ENCODE measurements at places on chromosomes 11 and 22. TPM values are rescaled to one million over a fixed set of nuclear protein-coding genes. Genes with fewer than 3 reads are reported as not detected.

Gene SCGB2A2
- polyA plus RNA-seq, result not detected

Gene UCP2
- 2.5 TPM for polyA plus RNA-seq

DNA sequence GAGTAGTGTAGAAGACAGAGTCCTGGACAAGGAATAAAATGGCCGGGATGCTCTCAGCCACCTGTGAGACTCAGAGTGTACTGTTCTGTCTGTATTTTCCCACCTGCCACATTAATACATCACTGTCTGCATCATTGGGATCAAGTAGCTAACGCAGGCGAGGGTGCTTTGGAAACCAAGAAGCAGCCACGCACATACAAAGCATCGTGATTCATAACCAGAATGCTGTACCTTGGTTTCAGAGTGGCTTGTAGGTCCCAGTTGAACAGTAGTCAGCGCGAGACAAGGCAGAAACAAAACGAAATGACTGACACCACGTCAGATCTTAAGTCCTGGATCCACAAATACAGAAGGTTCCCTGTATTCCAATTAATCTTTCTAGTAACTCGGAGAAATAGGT is 198.3 kb downstream of the GRIK4 start:
- DNase-seq, result no peak

Gene JAML
- polyA plus RNA-seq, result not detected

Gene GPR83
- polyA plus RNA-seq, result 0.04 TPM

Gene GNB1L
- 2.0 TPM for polyA plus RNA-seq

- no peak for DNase-seq
Observed at GRCh38 chr22:35460688-35461087, 60.7 kb downstream of the MCM5 start.

- no peak for DNase-seq
Observed at GRCh38 chr11:123233280-123233974, 38.4 kb upstream of the CLMP start.

DNA sequence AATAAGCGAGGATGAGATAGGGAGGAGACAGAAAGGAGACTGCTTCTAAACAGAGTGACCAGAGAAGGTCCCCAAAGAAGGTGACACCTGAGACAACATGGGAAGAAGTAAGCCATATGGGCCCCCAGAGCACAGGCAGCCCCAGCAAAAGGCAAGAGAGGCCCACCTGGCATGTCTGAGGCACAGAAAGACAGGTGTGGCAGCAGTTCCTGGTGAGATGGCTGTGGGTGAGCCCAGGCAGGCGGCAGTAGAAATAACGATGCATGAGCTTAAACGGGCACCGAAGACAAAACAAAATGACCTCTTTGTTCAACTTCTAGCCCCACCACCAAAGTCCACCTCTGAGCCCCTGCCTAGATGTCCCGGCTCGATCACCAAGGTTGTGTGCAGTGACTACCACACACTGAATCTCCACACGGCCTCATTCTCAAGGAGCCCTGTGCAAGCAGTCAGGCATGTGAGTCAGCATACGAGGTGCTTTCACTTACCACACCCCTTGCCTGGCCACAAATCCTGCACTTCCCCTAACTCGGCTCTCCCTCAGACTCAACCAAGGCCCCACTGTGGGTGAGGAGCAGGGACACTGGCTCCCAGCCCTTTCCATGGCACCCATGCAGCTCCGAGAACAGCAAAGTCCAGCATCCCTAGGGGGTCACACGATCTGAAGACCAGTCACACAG is 77.6 kb downstream of the PACSIN2 start:
- no peak for DNase-seq

Gene KIF18A
- 3.8 TPM for polyA plus RNA-seq

- DNase-seq, result no peak
Observed at GRCh38 chr22:31343235-31344191, 2.6 kb downstream of the PATZ1 start.

- DNase-seq, result no peak
Observed at GRCh38 chr22:24501301-24502005, 6.3 kb downstream of the UPB1 start.

DNA sequence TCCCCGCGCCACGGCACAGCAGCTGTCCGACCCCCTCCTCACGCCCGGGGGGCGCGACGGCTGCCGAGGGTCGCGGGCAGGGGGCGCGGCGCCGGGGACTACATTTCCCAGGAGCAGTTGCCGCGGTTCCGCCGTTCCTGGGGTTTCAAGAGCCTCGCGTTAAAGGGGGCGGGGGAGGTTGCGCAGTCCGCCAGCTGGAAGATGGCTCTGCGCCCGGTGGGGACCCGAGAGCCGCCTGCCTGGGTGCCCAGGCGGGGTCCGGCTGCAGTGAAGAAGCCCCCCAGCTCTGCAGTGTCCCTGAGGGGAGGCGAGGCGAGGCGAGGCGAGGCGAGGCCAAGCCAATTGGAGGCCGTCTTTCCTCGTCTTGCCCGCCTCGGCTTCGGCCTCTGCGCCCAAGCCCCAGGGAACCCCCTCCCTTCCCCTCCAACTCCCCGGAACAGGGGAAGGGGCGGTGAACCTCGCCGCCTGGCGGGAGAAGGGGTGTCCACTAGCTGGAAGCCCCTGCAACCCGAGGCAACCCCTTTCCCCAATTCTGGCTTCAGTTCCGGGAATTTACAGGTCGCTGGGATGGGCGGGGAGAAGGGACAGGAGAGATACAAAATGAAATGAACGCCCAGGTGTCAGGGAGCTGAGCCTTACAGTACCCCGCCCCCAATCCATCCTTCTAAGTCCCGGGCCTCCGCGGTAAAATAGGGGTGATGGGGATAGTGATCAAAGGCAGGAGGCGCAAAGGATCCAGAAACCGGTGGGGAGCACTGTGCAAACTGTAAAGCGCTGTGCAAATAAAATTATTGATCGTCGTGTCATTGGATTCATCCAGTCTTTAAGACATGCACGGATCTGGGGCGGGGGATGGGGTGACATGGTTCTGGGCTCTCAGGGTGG is 5.2 kb upstream of the GCAT start:
- DNase-seq, result no peak

- no peak for DNase-seq
Observed at GRCh38 chr11:9231848-9232177, 33.3 kb downstream of the DENND5A start.

DNA sequence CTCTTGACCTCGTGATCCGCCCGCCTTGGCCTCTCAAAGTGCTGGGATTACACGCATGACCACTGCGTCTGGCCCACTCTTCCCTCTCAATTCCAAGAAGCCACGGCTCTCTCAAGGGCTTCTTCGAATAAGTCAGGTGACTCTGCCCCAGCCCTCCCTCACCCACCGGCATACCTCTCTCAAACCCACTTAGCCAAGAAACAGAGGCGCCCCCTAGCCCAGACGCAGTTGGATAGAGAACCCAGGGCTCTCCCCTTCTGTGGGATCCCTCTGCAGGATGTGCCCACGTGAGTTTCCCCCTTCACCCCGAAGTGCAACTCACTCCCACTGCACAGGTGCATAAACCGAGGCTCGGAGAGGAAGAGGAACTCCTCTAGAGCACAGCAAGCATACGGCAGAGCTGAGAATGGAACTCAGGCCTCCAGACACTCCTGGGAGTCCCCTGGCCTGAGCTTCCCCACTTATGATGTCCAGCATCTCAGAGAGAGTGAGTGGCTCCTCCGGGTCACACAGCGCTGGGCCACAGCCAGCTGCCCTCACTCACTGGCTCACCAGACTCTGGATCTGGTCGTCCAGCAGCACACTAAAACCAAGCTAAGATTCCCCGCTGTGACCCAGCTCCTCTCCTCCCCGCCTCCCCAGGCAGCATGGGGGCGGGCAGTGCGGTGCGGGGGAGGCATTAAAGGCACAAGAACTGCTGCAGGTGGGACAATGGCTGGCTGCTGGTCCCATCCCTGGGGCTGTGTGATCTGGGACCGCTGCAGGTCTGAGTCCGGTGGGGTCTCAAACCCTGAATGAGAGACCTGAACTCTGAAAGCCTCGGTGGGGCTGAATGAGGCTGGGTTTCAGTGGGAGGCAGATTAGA is 16.8 kb upstream of the RGL4 start:
- DNase-seq, result no peak
